AML-193 (cell line): ENCODE measurements at places on chromosomes 6 and 20.

GRCh38 chr6:46235242-46235641 lies 64.5 kb upstream of the ENPP5 start:
- no peak for DNase-seq

GRCh38 chr6:8814440-8815000 lies 379.2 kb upstream of the SLC35B3 start:
- DNase-seq = no peak

- DNase-seq = no peak
Measured at GRCh38 chr6:41711323-41712038, 23.9 kb downstream of the TFEB start.

DNA sequence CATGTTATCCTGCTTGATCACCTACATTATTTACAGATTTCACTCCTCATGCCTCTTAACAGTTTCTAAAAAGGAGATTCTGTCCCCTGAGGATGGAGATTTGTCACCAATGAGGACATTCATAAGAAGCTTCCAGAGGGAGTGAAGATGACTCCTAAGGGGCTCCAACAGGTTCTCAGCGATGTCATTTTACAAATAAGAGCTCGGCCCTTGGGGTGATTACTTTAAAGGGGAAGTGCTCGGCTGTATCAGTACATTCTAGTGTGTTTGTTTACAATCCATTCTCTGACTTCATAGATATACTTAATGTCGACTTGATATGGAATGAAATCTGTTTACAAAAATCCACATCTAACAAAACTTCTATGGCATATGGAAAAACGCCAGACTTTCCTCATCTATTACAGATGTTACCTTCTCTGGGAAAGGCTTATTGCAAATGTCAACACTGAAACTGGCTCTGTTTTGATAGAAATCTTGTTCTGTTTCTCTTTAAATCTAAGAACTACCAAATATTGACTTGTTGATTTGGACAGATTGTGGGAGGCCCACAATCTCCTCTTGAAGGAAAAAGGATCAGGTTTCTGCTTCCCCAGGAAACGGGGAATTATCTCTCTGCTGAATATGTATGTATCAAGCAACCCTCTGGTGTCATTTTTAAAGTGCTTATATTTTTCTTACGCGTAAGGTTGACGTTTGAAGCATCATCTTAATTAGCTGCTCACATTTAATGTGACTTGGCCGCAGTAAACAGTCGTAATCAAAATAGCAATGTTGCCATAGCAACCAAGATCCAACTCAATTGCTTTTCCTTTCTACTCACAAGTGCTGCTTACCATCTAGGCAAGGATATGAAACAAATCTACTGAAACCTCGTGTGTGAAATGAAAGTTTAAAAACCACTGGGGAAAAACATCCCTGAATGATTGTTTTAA lies 95.7 kb downstream of the SHLD1 start:
- DNase-seq = no peak

GRCh38 chr6:34638834-34639736 lies 57.5 kb downstream of the ILRUN start:
- no peak for DNase-seq

GRCh38 chr6:119446609-119447008 lies 97.0 kb upstream of the MAN1A1 start:
- no peak for DNase-seq

GRCh38 chr6:16414205-16414604 lies 175.8 kb downstream of the GMPR start:
- DNase-seq = no peak

- DNase-seq = no peak
Measured at GRCh38 chr6:112443179-112444065, 96.3 kb downstream of the RFPL4B start.

GRCh38 chr6:92176666-92177065 lies 1242.7 kb downstream of the EPHA7 start:
- no peak for DNase-seq

DNA sequence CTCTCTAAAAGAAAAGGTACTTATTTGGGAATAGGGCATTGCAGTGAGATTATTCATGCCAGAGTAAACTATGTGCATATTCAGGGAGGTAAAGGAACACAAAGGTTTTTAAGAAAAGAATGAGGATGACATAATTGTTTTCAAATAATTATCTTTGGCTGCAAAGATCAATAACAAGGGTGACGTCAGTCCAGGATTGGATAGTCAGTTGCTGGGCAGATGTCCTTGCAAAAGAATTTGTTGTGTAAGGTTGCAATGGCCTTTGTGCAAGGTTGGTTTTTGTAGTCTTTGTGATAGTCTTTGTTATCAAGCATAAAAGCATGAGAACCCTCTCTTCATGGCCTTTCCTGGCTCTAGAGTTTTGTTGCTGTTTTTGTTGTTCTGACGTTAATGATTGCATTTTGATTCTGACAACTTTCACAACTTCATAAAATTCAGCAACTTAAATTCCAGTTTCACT lies 17.7 kb downstream of the LOC128125822 start:
- no peak for DNase-seq

- DNase-seq = no peak
Measured at GRCh38 chr6:161356167-161356854, 82.5 kb upstream of the AGPAT4 start.

DNA sequence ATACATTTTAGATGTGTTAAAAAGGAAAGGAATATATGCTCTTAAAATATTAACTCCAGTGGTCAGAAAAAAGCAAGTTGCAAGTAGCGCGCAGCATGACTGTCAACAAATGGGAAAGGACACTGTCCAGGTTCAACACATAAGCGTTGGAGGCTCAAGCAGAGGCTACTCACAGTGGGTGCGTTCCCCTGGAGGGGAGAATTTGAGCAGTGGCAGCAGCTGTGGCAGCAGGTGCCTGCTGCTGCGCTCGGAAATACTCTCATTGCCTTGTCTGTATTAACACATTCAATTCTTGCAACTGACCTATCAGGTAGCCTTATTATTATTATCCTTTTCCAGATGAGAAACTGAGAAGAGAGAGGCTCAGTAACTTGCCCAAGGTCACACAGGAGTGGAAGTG lies 21.9 kb upstream of the CCN6 start:
- no peak for DNase-seq

GRCh38 chr6:154991207-154991606 lies 3.9 kb upstream of the TIAM2 start:
- DNase-seq = no peak

DNA sequence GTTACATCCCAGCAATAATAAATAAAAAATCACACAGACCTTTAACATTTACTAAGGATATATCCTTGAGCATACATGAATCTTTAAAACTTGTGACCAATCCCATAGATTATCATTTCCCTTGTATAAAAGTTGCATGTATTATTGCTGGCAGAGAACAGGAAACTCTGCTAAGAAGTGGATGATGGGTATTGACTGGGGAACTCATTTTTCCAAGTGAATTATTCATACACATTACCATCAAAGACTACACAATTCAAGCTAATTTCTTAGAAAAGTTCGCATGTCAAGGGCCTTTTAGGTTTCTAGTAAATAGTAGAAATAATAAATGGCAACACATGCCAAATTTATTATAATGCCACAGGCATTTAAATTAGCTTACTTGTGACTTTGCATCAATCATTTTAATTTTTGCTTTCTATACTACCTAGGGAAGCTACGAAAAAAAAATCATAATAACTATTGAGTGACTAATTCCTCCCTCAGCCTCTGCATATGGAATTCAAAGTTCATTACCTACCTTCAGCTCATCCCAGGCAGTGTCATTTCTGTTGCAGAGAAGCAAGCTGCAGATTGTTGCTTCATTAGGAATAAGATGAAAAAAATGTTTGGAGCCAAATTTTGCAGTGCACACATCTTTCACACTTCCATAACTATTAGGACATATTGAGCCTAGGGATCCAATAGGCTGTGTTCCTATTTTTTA lies 25.8 kb downstream of the MKKS start:
- DNase-seq = no peak

DNA sequence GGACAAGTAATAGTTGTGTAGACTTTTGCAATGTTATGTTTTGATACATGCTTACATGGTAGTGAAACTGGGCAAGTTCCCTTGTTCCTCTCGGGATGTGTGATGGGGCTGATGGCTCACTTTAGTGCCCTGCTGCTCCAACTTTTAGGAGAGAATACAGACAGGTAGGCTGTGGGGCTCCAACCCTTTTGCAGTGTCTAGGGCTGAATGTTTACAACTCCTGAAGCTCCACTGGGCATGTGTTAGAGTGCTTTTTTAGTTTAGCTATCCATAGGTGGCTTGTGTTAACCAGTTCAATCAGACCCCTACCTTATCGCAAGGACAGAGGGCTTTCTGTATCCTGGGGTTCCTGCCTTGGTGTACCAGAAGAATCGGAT lies 33.8 kb downstream of the SERPINB6 start:
- no peak for DNase-seq

GRCh38 chr6:40743226-40743625 lies 156.1 kb upstream of the LRFN2 start:
- no peak for DNase-seq

DNA sequence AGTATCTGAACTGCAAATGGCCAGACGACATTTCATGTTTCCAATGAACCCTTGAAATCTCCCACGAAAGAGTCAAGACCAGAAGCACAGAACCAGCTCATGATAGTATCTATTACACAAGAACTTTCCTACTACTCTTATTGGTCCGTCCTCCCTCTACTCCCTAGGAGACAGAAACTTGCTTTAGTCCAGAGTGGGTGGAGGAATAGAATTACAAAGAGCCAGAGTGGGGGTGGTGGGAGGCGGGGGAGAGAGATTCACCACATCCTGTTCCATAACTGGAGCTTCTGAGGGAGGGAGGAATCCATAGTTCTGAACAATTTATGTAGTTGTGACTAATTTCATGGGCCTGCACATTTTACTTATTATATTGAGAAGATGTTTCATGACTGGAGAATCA lies 18.5 kb upstream of the WFDC10A start:
- no peak for DNase-seq

GRCh38 chr6:56223995-56224394 lies 23.4 kb downstream of the COL21A1 start:
- no peak for DNase-seq
